Anterior cingulate cortex (tissue), 58 donors: ENCODE measurements at places on chromosomes 5 and 9.

GRCh38 chr5:23411200-23411599 lies 96.2 kb upstream of the PRDM9 start:
- DNase-seq = no peak

DNA sequence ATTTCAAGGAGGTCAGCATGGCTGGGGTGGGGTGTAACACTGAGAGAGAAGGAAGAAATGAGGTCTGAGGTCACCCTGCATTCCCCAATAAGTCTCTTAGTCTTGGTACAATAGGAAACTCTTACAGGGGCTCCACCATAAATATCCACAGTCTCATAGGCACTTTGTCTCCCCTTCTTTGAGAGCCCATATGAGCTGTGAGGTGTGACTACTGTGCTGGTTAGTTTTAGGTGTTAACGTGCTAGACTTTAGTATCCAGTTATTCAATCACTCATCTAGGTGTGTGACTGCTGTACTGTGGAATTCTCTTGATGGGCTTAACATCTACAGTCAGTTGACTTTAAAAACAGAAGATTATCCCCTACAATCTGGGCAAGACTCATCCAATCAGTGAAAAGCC lies 378.1 kb upstream of the RFX3 start:
- DNase-seq = no peak

- no peak for DNase-seq
These were observed 1.0 kb downstream of the CSF1R start for GRCh38 chr5:150085191-150085912.

GRCh38 chr5:89686081-89686765 lies 723.3 kb downstream of the CETN3 start:
- no peak for DNase-seq

GRCh38 chr5:54644226-54644625 lies 126.7 kb downstream of the SNX18 start:
- no peak for DNase-seq
